Stimulated activated CD8-positive, alpha-beta memory T cell treated with anti-CD3 and anti-CD28 coated beads, Interleukin-15, amount 100 ng/mL, for 24 hours (primary cell): ENCODE measurements at places on chromosomes 5 and 9.

- DNase-seq = no peak
Measured at GRCh38 chr9:75960551-75960950, 70.1 kb downstream of the PCSK5 start.

DNA sequence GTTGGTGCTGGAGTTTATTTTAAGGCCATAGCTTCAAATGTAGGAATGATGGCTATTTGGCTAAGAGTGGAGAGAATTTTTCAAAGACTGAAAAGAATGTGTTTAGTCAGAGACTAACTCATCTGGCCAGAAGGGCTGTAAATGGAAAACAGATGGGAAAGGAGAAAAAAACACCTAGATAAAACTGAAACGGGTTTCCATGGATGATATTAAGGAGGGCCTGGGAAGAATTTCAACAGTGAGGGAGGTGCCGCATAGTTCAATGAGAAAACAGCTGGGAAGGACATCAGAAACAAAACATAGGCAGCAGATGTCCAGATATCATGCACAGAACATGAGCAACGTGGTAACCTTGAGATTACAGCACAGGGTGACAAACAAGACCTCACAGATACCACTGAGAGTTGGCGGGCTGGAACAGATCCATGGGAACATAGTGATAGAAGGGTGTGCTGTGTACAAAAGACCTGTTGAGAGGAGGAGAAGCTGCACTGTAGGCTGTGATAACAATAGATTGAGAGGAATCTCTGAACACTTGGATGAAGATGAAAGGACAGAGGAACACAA lies 31.2 kb upstream of the RAD23B start:
- DNase-seq = no peak

GRCh38 chr5:80181618-80182211 lies 74.1 kb downstream of the SERINC5 start:
- no peak for DNase-seq

DNA sequence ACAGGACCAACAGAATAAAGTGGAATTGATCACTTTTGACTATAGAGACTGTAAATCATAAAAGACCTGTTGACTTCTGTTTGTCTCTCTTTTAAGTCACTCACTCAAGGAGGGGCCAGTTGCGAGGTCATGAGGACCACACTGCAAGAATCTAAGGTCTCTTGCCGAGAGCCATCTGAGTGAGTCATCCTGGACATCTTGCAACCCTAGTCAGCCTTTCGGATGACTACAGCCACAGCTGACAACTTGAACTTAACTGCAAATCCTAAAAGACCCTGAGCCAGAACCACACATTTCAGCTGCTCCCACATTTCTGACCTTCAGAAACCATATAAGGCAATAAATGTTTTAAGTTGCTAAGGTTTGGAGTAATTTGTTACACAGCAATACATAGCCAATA lies 129.7 kb upstream of the RAD23B start:
- DNase-seq = no peak

GRCh38 chr5:82334856-82335255 lies 56.7 kb upstream of the RPS23 start:
- no peak for DNase-seq

DNA sequence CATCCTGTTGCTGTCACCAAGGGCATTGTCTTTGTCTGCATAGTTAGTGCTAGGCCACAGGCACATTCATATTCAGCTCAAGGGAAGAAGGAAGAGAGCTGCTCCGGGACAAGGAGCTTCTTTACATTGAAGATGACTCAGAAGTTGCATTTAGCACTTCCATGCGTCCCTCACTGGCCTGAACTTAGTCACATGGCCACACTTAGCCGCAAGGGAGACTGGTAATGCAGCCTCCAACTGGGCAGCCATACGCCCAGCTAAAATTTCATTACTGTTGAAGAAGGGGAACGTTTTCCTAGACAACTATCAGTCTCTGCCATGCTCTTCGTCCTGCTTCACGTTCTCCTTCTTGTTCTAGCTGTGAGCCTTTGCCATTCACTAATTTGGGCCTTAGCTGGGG lies 20.0 kb downstream of the ACTL7B start:
- no peak for DNase-seq

- no peak for DNase-seq
Measured at GRCh38 chr5:102231693-102232619, 64.1 kb downstream of the SLCO4C1 start.

- DNase-seq = no peak
Measured at GRCh38 chr5:38670878-38671277, 114.4 kb upstream of the LIFR start.

- no peak for DNase-seq
Measured at GRCh38 chr5:4081466-4081865, 485.8 kb downstream of the IRX1 start.

DNA sequence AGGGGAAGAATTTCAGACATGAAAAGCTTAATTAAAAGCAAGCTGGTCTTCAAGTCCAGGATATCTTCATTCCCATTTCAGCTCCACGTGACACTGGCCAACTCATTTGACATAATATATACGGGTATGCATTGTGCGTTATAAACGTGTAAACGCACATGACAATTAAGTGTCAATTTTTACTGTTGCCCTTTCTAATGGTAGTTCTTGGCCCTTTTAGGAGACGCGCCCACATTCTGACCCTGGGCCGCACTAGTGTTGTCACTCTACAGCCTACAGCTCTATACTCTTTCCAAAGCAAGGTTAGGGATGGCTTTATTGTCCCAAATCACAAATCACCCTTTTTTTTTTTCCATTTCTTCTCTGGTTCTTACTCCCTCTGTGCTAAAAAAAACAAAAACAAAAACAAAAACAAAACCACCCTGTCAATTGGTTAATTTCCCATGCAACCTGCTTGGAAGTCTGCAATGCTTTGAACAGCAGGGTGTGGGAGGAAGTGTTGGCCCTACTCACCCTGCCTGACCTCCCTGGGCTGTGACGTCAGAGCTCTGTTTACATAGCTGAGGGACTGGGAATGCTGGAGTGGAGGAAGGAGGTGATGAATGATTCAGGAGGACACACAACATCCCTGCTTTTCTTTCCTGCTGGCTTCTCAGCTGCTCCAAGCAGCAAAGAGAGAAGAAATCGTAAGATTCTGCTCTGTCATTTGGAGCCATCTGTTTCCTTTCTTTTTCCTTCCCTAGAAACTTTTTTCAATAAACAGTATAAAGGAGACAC lies 19.3 kb downstream of the RFK start:
- DNase-seq = no peak

DNA sequence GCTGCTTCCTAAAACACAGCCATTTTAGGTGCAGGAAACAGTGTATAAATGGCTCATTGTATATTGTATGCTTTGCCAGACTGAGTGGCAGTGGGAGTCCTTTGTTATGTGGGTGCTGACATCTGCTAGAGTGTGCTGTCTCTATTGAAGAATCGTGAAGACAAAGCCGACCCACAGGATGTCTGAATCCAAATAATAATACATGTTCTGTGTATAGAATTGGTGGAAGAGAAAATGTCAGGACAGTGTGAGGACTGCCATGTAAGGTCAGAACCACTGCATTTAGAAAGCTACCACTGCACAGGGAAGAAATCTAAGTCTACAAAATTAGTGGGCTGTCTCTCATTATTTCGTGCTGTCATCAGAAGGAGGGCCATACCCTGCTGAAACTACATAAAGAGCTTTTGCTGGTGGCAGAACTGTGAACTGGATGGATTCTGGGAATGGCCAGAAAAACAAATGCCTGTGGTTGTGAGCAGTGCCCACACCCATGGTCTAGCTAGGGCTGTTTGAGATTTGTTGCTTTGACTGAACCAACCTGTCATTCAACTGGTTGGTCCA lies 2.5 kb downstream of the IL7R start:
- DNase-seq = no peak

- DNase-seq = no peak
Measured at GRCh38 chr5:33701251-33701650, 190.5 kb downstream of the ADAMTS12 start.

GRCh38 chr5:111224561-111225345 lies 569 bp downstream of the CAMK4 start:
- no peak for DNase-seq

- no peak for DNase-seq
Measured at GRCh38 chr5:1161108-1161832, 40.1 kb upstream of the SLC6A19 start.

GRCh38 chr5:151150471-151151262 lies 6.9 kb downstream of the ANXA6 start:
- no peak for DNase-seq

DNA sequence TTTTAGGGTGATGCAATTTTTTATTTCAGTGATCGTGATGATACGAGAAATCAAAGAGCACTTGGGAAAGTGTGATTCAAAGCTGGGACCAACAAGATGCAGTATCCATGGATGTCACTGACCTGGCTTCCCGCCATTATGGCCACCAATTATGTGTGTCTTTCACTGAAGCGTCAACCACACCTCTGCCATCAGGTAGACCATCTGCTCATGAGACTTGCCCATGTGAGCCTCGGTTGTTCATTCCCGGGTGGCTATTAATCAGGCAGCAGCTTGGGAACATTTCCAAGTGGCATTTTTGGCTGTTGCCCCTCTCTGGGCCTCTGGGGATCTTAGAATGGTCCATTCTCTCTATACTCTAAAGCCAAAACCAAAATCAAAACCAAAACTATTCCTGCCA lies 436.0 kb upstream of the ADAMTSL1 start:
- no peak for DNase-seq

DNA sequence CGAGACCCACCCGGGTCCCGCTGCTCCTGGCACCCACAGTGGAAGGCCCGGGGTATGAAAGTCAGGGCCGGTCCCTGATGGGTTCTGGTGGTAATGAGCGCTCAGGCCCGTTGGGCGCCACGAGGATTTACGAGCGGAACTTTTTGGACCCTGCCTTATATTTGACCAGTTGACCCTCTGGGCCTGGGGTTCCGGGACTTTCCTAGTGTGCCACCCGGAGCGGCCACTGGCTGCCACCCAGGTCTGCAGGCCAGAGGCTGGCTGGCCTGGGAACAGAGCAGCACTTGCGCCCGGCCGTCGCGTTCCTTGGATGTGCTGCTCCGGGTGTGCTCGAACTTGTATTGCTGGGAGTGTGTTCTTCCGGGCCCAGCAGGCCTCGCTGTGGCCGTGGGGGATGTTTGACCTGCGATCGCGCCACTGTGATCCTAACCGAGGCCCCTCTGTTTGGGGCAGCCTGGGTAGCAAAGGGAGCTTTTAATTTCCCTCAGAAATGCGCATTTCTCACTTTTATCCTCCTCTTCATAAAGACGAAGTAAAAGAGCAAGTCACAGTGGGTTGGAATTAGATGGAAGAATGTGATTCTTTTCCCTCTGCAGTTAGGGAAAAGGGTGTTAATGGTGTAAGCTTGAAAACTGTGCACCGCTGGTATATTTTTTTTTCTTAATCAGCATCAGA lies 1.2 kb downstream of the F2RL1 start:
- DNase-seq = no peak

- DNase-seq = no peak
Measured at GRCh38 chr9:133591116-133591910, 17.9 kb downstream of the FAM163B start.

DNA sequence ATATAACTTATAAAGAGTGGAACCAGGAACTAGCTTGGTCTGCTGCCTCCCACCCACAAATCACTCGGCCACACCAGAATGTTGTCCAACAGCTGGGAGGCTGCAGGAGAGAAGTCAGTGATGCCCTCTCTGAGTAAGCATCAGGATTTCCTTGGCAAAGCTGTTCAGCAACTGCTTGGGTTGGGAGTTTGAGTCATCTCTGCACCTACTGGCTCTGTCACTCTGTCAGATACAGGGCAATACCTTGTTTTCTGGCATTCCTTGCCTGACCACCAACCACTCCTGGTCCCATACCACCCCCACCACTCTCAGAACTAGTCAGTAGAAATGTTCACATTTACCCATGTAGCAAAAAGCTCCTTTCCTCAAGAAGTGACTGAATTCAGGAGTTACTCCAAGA lies 36.8 kb upstream of the GCNT4 start:
- DNase-seq = no peak

GRCh38 chr9:94173632-94174031 lies 85.5 kb upstream of the ZNF169 start:
- DNase-seq = no peak

DNA sequence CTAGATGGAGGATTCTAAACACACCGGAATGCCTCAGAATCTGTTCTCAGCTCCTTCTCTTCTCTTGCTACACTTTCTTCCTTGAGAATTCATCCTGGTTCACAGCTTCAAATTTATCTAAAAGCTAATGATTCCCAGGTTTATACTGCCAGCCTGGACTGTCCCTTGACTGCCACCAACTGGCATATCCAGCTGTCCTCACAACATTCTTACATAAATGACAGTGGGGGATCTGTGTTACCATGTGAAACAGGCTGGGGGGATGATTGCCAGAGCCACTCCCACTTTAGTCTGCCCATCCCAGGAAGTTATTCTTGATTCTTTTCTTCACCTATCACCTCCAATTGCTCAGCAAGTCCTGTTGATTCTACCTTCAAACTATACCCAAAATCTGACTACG lies 27.2 kb upstream of the ZFR start:
- DNase-seq = no peak

DNA sequence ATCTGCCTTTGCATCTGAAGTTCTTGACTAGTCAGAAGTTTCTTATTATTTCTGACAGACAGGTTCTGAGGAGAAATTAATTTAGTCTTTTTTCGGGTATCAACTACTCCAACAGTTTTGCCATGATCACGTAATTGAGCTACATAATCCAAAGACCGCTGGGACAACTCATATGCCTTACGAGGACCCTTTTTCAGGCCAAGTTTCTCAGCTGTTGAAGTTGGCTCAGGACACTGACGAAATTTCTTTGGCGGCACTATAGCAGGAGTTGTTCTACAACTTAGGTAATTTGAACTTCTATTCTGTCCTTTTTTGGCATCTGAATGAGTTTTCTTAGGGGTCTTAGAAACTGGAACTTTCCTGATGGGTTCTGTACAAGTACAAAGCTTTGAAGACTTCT lies 27.2 kb downstream of the SETX start:
- DNase-seq = no peak

GRCh38 chr9:2466703-2467102 lies 154.9 kb upstream of the VLDLR start:
- DNase-seq = no peak

GRCh38 chr5:65026816-65027548 lies 258.3 kb downstream of the CWC27 start:
- no peak for DNase-seq

GRCh38 chr5:162174358-162174974 lies 106.9 kb downstream of the GABRG2 start:
- DNase-seq = no peak

GRCh38 chr5:66144834-66145390 lies 812 bp downstream of the SREK1 start:
- DNase-seq = no peak
